ENCODE measurements at places on chromosomes 3 and 15.
A peak's percentile ranks its signal among the peaks of the same experiment; 100 is the strongest.

- ATAC-seq, result no peak
Measured at GRCh38 chr3:190097025-190097424, 23.7 kb downstream of the P3H2 start.

GRCh38 chr15:71715914-71716313, 94.4 kb upstream of the NR2E3 start:
- no peak for ATAC-seq

DNA sequence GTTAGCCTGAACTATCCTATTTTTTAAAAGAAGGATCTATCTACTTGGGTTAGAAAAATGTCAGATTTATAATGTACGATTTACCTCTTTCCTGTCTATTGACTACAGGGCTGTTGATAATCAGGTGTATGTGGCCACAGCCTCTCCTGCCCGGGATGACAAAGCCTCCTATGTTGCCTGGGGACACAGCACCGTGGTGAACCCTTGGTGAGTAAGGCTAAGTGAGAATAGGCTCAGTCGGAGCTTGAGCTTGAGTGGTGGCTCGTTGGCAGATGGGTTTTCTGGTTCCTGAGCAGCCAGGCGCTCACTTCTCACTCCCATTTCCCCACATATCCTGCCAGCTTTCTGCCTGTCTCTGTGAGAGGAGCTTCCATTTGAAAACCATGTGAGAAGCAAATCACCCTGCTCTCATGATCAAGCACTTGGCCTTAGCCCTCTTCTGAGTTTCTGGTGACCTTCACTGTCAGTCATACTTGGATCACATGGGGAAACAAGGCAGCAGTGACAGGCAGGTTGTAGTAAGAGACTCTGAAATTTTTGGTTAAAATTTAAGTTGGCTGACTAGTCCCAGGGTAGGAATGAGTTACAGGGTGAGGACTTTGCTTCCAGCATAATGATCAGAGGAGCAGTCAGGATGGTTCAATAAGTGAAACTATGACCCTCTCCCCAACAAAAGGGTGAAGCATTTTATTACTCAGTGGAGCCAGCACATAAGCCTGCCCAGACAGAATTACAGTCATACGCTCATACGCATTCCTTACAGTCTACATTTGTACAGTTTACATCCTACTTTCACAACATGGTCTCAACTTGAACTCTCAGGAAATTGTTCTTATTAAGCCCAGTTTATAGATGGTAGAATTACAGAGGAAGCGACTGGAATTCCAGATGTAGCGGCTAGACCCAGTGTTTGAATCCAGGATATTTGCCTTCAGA, 18.0 kb downstream of the NIT2 start:
- ATAC-seq, result no peak

GRCh38 chr3:131075632-131076328, 49.1 kb downstream of the NEK11 start:
- no peak for ATAC-seq

DNA sequence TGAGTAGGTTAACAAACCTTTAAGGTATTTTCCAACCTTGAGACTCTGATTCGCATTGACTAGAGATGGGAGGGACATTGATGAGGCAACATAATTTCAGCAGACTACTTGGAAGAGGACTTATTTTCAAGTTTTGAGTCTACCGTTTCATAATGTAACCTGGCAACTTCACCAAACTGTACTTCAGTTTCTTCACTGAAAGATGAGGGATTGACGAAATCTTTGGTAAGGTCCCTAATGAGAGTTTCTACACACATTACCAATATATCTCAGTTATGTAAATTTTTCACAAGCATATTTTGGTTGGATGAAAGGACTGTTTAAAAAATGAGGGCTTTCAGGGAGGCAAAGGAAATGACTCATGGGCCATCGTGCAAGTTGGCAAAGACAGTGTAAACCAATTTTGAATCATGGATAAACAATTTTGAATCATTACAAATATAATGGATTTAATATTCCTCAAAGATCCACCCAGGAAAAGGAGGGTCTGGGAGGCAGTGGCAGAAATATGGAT, 28.7 kb upstream of the SEMA6D start:
- no peak for ATAC-seq

DNA sequence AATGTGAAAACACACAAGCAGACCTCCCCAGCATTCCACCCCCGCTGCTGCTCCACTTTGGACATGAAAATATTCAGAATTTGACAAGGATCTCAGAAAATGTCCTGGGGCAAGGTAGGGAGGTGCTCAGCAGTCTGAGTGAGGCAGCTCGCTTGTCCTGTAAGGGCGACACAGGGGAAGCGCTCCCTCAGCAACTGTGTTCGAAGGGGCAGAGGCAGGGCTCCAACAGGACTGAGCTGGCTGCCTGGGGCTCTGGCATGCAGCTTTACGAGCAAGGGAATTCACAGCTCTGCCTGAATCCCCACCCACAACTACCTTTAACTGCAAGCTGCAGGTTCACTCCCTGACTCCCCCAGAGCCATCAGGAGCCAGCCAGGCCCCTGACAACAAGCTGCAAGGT, 287.0 kb upstream of the LYSMD4 start:
- ATAC-seq, result no peak

- ATAC-seq, result peak; percentile 36
Measured at GRCh38 chr3:194489736-194490612, 3.2 kb upstream of the ATP13A3 start.

Measured in activated T-helper 17 cell treated with anti-CD3 and anti-CD28 coated beads, Interleukin-2, amount 50 U/mL, for 72 hours (primary cell).